Upper lobe of right lung (tissue), 1 donor: ENCODE measurements at places on chromosomes 12 and 14. TPM values are rescaled to one million over a fixed set of nuclear protein-coding genes. Genes with fewer than 3 reads are reported as not detected.

Gene PMCH
- total RNA-seq: not detected

GRCh38 chr14:29282169-29282568 lies 515.6 kb downstream of the FOXG1 start:
- DNase-seq: no peak

DNA sequence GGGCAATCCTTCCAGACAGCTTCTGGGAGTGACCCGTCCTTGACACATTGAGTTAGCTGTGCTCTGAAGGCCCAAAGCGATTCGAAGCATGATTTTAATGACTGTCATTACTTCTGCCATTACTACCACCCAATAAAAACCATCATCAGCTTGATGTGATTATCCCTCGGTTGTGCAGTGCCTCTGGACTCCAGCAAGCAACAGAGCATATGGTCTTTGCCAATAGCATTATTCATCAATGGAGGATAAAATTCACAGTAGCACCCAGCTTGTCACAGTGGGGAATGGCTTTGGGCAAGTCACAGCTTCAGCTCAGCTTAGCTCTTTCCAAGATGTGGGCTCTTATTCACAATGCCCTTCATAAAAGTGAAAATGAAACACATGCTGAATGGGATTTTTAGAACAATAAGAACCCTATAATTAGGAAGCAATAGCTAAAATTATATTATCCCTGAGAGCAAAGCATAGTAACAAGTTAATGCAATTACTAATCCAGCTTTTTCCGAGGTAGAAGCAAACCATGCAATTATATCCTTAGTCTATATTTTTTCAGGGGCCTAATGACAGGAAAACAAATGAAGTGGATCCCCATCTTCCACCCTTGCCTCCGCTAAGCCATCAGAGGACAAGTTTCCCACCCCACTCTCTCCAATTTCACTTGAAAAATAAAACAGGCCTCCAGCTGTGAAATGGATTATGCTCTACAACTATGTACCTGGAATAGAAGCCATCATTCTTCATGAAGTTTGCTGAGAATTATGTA lies 163.0 kb upstream of the EEA1 start:
- DNase-seq: no peak

Gene TTC9
- total RNA-seq: 6.7 TPM

GRCh38 chr12:100671396-100672074 lies 98.1 kb downstream of the GAS2L3 start:
- no peak for DNase-seq

DNA sequence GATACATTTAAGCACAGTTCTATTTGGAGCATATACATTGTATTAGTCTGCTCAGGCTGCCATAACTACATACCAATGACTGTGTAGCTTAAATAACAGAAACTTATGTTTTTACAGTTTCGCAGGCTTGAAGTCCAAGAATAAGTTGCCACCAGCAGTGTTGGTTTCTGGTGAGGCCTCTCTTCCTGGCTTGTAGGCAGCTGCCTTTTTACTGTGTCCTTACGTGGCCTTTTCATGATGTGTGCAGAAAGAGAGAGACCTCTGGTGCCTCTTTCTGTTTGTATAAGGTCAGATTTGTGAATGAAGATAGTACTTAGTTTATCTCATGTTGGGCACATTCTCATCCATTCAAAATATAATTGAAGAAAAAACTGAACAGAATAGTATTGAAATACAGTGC lies 636.6 kb downstream of the FLRT2 start:
- no peak for DNase-seq

- no peak for DNase-seq
Observed at GRCh38 chr12:58416236-58416635, 474.9 kb downstream of the ATP23 start.

DNA sequence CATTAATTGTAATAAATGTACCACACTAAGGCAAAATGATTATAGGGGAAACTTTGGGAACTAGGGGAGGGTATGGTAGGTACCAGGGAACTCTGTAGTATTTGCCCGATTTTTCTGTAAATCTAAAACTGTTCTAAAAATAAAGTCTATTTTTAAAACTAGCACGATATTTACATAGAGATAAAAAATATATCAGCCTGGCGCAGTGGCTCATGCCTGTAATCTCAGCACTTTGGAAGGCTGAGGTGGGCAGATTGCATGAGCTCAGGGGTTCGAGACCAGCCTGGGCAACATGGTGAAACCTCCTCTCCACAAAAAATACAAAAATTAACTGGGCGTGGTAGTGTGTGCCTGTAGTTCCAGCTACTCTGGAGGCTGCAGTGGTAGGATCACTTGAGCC lies 32.4 kb downstream of the TMEM116 start:
- no peak for DNase-seq

- DNase-seq: peak; percentile 78
Observed at GRCh38 chr12:121295746-121296617, 527 bp downstream of the CAMKK2 start.

DNA sequence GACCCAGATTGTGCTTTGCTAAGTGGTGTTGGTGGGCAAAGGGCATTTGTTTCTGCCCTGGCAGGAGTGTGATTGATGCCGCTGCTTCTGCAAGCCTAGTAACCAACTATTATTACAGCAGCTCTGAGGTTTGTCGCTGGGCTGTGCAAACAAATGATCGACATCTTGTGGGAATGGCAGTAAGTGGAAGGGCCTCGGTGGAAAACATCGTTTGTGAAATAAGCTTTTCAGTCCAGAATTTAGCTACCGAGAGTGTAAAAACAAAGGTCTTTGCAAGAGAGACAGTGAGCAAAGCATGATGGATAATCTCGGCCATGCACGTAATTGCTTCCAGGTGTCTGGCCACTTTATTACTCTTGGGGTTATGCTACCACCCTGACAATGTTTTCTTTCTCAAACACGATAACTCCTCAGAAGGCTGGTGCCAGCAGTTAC lies 397.7 kb upstream of the PRICKLE1 start:
- DNase-seq: no peak

Gene KRT72
- total RNA-seq: not detected

Gene DACT1
- total RNA-seq: 5.2 TPM

DNA sequence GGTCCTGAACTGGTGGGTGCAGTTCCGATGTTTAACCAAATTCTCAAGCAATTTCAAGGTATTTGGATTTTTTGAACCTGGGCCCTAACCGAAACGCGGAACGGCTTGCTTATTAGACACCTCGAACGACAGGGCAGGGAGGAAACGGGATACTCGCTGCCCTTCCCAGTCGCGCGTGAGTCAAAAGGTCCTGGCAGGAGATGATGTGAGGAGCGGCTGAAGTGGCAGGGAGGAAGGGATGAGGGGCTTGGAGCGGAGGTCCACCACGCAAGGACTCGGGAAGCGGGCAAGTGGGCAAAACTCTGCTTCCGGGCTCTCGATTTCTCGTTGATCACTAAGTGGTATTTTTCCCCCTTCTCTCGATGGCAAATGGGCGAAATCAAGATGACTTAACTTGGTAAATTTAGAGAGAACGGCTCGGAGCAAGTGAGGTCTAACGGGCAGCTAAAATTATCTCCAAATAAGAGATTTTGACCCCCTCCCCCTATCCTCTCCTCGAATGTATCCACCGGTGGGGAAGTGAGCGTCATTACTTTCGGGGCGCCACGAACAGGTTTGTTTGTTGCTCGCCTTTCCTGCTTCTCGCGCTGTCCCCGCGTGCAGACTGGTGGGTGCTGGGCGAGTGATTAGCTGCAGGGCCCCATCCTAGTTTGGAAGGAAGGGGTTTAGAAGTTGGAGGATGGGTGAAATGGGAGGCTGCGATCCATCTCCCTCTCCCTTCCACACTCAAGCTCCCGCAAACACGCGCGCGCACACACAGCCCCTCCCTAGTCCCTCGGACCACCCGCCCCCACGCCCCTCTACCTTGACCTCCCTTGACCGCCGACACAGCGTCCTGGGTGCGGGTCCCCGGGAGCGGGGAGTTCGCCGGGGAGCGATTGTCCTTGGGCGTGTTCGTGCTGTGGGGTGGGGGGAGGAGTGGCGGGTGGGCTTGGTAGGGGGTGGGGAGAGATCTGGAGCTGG lies 986 bp upstream of the NTF3 start:
- no peak for DNase-seq

Gene YEATS4
- total RNA-seq: 11.4 TPM

Gene SERPINA1
- total RNA-seq: 1,017 TPM

Gene ST8SIA1
- 8.5 TPM for total RNA-seq

DNA sequence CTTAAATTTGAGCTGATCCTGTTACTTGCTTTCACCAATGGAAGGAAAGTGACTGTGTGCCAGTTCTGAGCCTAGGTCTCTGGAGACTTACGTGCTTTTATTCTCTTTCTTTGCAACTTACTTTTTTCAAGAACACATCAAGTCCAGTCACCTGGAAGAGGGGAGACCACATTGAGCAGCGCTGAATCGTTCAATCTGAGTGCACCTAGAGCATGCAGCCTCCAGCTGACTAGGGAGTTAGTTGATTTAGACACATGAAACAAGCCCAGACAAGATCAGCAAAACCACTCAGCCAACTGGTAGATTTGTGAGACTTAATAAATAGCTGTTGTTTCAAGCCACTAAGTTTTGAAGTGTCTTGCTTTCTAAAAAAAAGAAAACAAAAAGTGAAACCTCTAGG lies 1014.8 kb upstream of the FBXO33 start:
- no peak for DNase-seq

DNA sequence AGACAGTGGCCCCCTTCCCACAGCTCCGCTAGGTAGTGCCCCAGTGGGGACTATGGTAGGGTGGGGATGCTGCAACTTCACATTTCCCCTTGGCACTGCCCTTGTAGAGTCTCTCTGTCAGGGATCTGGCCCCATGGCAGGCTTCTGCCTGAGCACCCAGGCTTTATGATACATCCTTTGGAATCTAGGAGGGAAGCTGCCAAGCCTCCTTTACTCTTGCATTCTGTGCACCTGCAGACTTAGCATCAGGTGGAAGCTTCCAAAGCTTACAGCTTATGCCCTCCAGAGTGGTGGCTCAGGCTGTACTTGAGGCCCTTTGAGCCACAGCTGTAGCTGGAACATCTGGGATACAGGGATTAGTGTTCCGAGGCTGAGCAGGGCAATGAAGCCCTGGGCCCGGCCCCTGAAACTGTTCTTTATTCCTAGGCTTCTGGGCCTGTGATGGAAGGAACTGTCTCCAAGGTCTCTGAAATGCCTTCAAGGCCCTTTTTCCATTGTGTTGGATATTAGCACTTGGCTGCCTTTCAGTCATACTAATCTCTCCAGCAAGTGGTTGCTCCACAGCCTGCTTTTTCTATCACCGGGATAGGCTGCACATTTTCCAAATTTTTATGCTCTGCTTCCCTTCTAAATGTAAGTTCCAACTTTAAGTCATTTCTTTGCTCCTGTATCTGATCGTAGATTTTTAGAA lies 22.2 kb upstream of the OR6J1 start:
- DNase-seq: no peak

Gene AICDA
- total RNA-seq: 0.75 TPM

GRCh38 chr12:92753976-92754885 lies 51.4 kb downstream of the PLEKHG7 start:
- DNase-seq: no peak

GRCh38 chr14:68949601-68949965 lies 29.5 kb downstream of the ACTN1 start:
- no peak for DNase-seq

DNA sequence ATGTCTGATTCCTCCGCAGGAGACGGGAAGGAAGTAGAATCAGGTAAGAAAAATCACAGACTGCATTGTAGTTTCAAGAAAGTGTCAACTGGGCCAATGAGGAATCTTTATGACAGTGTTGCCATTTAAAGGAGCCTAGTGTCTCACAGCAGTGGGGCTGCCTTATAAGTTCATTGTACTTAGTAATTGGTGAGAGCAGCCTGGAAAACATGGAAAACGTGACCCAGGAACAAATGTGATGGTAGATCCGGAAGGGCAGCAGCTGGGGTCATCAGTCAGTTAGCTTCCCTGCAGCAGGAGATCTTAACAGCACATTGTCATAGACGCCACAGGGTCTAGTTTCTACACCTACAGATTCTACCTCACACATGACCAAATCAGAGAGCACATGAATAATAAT lies 630.0 kb upstream of the LMO3 start:
- DNase-seq: no peak

GRCh38 chr12:68932128-68932960 lies 627 bp downstream of the CPM start:
- no peak for DNase-seq

GRCh38 chr12:104547235-104547634 lies 90.5 kb downstream of the CHST11 start:
- peak; percentile 66 for DNase-seq

DNA sequence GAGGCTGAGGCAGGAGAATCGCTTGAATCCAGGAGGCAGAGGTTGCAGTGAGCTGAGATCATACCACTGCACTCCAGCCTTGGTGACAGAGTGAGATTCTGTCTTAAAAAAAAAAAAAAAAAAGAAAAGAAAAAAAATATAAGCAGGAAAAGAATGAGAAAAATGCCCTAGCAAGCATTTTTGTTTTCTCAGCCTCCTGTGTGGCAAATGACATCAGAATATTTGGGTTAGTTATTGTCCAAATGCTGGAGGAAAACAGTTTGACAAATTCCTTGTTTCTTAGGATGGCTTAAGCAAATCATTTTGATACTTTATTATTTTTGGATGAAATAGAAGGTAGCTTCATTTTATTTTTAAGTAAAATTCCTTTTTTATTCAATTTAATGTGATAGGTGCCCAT lies 7.5 kb upstream of the PTPRR start:
- no peak for DNase-seq

Gene RPS6KL1
- total RNA-seq: 5.1 TPM

DNA sequence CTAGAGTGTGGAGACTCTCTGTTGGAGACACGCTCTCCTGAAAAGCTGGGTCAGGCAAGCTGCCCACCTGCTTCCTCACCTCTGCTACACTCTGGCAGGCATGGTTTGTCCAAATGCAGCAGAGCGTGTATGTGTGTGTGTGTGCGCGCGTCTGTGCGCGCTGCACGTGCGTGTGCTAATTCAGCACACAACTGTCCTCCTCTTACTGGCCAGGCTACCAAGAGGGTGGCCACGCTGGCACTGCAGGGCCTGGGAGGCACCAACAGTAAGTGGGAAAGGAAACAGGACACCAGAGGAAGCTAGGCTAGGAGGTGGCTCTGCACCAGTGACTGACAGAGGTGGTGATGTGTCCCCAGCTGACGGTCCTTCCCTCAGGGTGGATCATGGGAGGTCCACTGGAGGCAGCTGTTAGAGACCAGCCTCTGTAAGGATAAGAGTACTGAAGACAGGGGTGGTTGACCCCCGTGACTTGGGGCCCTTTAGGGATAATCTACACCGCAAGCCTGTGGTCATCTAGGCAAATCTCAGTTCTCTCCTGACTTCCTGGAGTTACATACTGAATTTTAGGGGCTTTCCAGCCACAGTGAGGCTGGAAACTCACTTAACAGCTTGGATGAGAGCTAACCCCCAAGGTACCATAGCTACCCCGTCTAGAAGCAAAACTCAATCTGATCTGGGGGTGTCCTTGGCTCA lies 15.6 kb upstream of the TFCP2 start:
- DNase-seq: no peak

DNA sequence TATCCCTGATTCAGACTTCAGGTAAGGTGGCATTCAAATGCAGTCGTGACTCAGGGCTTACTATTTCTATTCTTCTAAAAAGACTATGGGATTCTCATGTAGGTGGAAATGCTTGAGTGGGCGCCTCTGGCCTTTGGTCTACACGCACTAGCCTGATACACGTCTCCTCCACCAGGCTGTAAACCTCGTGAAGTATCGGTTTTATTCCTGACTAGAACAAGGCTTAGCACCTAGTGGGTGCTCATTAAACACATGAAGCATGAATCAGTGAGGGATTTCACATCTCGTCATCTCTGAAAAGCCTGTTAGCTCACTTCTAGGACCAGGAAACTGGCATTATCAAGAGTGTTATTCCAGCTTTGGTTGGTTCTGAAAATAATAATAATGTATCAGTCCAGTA lies 17.7 kb upstream of the HNF1A start:
- no peak for DNase-seq

GRCh38 chr14:68020999-68021663 lies 201.6 kb downstream of the RAD51B start:
- no peak for DNase-seq

GRCh38 chr14:66652525-66653106 lies 144.7 kb downstream of the GPHN start:
- no peak for DNase-seq

Gene APOLD1
- total RNA-seq: 14.4 TPM
